ENCODE measurements at places on chromosomes 2 and 18.

DNA sequence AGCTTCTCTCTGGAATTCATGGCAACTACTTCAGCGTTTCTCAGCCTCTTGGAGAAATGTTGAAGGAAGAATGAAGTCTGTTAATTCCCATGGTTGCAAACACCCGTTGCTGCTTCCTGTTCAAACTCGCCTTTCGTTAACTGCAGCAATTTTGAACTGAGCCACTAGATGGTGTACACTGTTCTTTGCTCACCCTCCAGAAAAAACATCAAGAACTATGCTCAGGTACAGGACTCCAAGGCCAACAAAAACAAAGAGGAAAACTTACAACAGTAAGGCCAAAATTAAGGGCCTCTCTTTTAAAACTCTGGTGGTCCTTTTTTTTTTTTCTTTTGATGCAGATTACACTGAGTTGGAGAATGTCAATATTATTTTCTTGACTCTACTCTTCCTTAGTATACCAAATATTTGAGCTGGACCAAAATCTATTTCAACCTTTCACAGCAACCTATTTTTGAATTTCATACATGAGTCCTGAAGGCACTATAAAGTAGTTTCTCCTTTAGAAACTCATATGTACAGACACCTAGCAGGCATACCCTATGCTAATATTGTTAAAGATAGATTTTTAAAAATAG, 58.2 kb downstream of the KLHL14 start:
- DNase-seq = peak; percentile 51

- DNase-seq = peak; percentile 14
Observed at GRCh38 chr18:2914881-2915240, 68.1 kb downstream of the EMILIN2 start.

GRCh38 chr18:50199346-50199855, 4.5 kb upstream of the MYO5B start:
- DNase-seq = no peak

- peak; percentile 70 for DNase-seq
Observed at GRCh38 chr2:165469417-165469816, at the start of gene CSRNP3. Gene CSRNP3 (plus strand): TSS chr2:165469698. CDS start chr2:165595066, 125,368 bp downstream.

DNA sequence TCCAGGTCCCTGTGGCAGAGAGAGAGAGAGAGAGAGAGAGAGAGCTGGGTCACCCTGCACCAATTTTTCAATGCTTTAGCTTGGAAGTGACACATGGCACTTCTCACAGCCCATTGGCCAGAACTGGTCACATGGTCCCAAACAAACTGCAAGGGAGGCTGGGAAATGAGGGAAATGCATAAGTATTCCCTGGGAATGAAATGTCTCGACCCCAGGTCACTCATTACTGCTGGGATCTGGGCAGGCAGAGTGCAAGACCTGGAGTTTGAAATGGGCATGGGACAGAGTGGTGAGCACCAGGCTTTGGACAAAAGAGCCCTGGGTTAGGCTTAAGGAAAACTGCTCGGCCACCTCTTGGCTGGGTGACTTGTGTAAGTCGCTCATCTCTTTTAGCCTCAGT, 37.0 kb downstream of the SMAD7 start:
- no peak for DNase-seq

DNA sequence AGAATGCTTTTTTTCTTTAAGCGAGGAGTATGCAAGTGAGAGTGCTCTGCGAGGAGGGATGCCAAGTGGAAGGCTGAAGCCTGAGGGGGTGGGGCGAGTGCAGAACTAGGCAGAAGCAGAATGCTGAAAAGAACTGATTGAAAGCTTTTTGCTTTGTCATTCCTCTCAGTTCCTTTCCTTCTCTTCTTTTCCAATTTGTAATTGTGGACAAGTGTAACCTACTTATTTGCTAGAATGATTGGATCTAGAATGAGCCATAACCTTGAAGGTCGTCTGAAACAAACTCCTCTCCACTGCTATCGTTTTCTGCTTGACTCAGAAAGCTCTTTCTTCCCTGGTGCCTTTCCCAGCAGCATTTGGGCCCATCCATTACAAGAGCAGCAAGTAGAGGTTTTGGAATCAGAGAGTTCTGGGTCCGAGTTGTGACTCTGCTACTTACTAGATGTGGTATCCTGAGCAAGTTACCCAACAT, 115.3 kb downstream of the METTL8 start:
- peak; percentile 28 for DNase-seq

DNA sequence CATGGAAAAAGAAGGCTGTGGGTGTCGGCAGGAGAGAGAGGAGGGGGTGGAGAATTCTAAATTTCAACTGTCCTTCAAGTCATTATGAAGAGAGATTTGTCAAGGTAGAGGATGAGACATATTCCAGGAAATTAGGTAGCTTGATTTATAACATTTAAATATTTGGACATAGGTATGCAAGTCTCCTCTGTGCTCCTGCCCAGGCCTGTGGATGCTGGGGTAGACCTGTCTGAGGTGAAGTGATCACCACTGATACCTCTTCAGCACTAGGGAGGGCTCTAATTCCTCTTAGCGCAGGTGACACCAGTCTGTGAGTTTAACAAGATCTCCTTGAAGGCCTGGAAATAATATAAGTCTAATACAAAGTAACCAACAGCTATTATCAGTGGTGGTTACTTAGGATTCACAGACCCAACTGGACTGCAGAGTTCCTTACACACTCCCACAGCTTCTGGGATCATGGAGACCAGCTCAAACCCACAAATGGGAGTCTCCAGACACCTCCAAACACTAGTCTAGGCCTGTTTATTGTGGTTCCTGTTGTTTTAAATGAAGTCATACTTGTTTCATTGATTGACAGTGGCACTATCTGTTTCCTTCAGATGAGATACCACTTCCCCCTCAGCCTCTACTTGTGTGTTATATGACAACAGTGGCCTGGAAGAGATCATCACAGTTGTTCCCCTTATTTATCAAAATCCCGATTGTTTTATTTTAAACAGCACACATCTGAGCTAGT, 104.1 kb upstream of the ITPRID2 start:
- DNase-seq = no peak

- no peak for DNase-seq
Observed at GRCh38 chr2:43766006-43766405, 7.8 kb upstream of the DYNC2LI1 start.

GRCh38 chr2:157508676-157509075, 64.8 kb upstream of the CYTIP start:
- DNase-seq = no peak

DNA sequence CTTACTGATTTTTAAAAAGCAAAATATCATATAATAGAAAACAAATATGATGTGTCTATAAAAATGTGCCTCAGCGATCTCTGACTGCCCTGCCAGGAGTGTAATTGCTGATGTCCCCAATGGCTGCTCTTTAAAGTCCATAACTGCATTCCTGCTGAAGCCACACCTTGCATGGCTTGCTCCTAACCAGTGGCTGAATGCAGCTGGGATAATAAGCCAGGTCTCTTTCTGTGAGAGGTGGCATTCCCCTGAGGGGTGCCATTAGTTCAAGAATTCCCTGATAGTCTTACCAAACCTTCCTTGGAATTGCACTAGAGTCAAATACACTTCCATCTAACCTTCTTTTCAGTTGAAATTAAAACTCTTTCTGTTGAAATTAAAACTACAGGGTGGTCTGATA, 125.8 kb upstream of the ZNF804A start:
- DNase-seq = no peak

DNA sequence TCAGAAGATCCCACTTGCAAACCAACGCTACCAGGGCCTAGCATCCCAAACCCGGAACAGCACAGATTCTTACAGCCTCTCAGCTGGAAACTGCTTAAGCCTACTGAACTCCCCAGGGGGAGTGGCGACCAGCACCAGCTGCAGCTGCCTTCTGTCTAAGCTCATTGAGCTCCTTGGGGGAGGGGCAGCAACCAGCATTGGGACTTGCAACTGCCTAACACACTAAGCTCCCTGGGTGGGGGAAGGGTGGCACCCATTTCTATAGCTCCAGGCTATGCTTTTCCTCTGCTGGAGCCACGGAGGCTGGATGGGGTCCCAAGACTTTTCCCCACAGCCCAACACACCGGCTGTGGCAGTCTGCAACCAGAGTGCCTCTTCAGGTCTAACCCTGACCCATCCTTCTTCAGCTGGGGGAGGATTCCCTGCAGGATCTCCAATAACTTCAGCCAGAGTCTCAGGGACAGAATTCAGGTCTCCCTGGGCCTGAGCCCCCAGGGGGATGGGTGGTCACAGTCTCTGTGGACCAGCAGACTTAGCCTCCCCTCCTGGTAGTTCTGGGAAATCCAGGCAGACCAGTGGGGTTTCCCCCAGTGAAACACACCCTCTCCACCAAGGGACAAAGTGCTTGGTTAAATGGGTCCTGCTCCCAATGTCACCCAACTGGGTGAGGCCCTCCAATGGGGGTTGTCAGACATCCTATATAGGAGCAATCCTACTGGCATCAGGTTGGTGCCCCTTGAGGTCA, 45.9 kb upstream of the ITGA4 start:
- DNase-seq = no peak

DNA sequence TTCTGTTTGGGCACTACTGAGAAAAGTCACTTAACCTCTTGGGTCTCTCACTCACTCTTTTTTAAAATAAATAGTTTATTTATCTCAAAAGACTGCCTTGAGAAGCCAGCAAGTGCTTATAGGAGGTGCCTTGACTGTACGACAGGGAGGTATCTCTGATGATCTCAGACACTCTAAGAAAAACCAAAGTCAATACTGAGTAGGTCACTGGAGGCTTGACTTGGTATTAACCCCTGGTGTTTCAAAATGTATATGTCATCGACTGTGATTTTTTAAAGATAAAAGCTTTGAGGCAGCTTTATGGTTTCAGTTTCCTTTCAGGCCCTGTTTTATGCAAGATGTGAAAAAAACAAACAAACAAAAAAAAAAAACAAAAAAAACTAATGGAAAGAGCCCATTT, 33.7 kb downstream of the MREG start:
- no peak for DNase-seq

DNA sequence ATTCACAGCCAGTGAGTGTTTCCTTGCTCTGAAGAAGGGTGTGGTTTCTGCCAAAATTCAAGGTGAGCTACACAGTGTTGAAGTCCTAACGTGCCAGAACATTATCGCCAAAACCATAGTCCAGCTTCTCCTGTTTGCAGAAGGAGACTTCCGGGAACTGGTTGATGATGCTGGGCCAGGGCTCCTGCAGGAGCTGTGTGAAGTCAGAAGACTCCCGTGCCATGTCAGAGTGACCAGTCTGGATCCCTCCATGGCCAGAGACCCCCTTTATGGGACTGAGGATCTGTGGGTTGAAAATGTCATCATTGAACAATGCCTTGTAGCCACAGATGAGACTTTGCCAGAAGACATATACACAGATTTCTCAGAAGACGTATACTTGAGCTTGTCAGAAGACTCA, 96.0 kb upstream of the RAB12 start:
- no peak for DNase-seq

DNA sequence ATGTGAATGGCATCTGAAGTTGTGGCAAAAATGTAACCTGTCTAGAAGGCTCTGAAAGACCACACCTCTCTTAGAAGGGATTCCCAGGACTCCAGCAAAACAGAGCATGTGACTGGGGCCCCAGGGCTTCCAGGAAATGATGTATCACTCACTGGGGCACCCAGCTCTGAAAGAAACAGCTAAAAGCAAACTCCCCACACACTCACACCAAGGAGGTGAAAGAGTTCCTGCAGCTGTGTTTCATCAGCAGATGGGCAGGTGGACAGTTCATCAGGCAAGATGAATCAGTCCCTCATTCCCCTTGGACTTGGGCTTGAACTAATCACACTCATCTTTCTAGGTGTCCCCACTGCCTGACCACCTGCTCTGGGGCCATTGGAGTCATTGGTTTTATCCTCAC, 76.2 kb downstream of the CCBE1 start:
- DNase-seq = peak; percentile 61

GRCh38 chr2:8983571-8983970, 19.9 kb downstream of the MBOAT2 start:
- no peak for DNase-seq

- no peak for DNase-seq
Observed at GRCh38 chr18:54742120-54742519, 86.2 kb upstream of the RAB27B start.

DNA sequence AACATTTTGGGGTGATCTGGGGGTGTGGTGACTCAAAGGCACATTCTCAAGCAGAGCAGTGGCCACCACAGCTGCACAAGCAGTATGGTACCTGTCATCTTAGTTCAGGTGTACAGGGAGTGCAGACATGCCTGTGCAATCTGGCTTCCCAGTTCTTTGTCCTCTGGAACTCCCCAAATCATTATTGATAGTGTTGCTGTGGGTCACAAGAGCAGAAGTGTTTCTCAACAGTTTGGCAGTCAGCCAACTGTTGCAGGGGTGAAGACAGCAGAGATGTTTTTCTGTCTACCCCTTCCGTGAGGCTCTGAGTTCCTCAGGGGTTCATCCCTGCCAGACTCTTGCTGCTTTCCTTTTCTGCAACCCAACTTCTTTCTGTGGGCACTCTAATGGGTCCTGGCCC, 206.5 kb upstream of the ZSWIM2 start:
- DNase-seq = no peak

GRCh38 chr2:43605851-43606250, 10.0 kb upstream of the THADA start:
- DNase-seq = peak; percentile 23

GRCh38 chr2:11387100-11387390, 42.6 kb upstream of the ROCK2 start:
- DNase-seq = no peak

GRCh38 chr2:120571015-120571728, 164.5 kb upstream of the GLI2 start:
- DNase-seq = no peak

GRCh38 chr2:226474131-226474530, 325.5 kb downstream of the IRS1 start:
- DNase-seq = no peak

GRCh38 chr18:2906704-2907549, 60.1 kb downstream of the EMILIN2 start:
- DNase-seq = no peak

- DNase-seq = no peak
Observed at GRCh38 chr2:95700519-95700918, 108.7 kb downstream of the TRIM43 start.

DNA sequence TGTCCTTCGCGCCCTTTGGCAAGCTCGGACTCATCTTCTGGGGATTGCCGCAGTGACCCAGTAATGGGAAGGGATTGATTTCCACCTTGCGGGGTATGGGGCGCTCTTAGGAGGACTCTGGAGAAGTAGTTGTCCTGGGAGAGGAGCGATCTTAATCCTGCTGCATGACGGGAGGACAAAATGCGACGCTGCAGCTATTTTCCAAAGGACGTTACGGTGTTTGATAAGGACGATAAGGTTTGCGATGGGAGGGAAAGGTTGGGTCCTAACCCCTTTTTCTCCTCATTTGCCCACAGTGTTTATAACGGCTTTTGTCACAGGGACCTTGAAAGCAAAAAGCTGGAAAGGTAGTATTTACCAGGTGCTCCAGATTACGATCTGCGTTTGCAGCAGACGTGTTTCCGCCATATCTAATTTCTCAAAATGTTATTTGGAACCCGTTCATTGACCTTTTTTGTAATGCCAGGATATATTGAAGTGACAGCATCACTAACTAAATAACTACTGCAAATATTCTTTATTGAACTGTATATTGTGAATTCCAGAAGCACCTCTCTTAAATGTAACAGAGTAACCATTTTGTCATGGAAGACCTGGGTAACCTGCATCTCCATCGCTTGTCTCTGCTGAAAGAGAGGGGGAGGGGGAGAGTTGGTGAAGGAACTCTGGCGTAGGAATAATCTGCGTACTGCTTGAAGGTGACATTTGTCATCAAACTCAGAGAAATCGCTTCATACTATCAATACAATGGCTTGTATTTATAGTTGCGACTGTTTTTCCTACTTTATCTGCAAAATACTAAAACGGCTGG, 590 bp downstream of the MDH1 start:
- no peak for DNase-seq

GRCh38 chr2:186950694-186951093, 101.7 kb upstream of the ZSWIM2 start:
- peak; percentile 14 for DNase-seq
